ENCODE measurements at places on chromosomes 16 and 17. TPM values are rescaled to one million over a fixed set of nuclear protein-coding genes. Genes with fewer than 3 reads are reported as not detected.

TMC8 gene
- total RNA-seq, result 0.20 TPM

CDRT15L2 gene
- not detected for total RNA-seq

MC1R gene
- 7.1 TPM for total RNA-seq

EEF2KMT gene
- total RNA-seq, result 27.2 TPM

MMP2 gene
- 8.7 TPM for total RNA-seq

GPR139 gene
- not detected for total RNA-seq

CRYBA1 gene
- total RNA-seq, result not detected

LRRC37B gene
- total RNA-seq, result 9.2 TPM

SLC13A5 gene
- total RNA-seq, result 0.11 TPM

MYL11 gene
- total RNA-seq, result not detected

All from A549 treated with ZK216348 at 1 μM for 4 hours (cell line).